ENCODE measurements at places on chromosomes 2 and 18.
A peak's percentile ranks its signal among the peaks of the same experiment; 100 is the strongest.

GRCh38 chr18:3604498-3605408, 154.8 kb downstream of the TGIF1 start:
- peak; percentile 96 for DNase-seq

GRCh38 chr2:162382278-162382677, 38.3 kb downstream of the GCA start:
- DNase-seq: peak; percentile 79

DNA sequence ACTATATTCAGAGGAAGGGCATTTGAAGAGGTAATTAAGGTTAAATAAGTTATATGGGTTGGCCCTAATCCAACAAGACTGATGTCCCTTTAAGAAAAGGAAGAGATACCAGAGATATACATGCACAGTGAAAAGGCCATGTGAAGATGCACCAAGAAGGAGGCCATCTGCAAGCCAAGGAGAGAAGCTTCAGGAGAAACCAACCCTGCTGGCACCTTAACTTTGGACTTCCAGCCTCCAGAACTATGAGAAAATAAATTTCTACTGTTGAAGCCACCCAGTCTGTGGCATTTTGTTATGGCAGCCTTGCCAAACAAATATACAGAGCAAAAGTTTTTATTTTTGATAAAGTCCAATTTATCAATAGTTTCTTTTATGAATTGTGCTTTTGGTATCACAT, 51.0 kb downstream of the MAP4K3 start:
- no peak for DNase-seq

- no peak for DNase-seq
These were observed 83.3 kb downstream of the MALT1 start for GRCh38 chr18:58754544-58755068.

GRCh38 chr2:1115843-1116539, 165.3 kb downstream of the SNTG2 start:
- DNase-seq: no peak

GRCh38 chr2:166042356-166042755, 85.5 kb downstream of the SCN1A start:
- DNase-seq: no peak

GRCh38 chr2:88880441-88880953, 189.0 kb downstream of the RPIA start:
- DNase-seq: peak; percentile 40
